ENCODE measurements at places on chromosomes 2 and 18.

GRCh38 chr2:64327510-64328414 is 126.2 kb upstream of the LGALSL start:
- no peak for DNase-seq

- DNase-seq, result no peak
These were observed 53.9 kb downstream of the PRKRA start for GRCh38 chr2:178397002-178397605.

DNA sequence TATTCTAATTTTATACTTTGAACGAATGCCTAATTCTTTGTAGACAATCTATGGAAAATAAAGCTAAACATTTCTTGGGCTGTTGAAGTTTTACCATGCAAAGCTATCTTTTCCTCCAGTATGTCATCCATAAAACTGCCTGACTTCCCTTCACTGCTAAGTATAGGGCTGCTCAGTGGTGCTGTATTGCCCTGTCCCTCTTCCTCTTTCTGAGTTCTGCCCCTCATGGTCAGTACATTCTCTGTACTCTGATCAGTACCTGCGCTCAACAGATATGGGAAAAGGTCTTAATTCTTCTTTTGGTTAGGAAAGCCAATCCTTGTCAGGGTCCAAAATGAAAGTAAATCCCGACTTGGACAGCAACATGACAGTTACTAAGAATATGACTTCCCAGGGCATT is 321.9 kb downstream of the RAD51AP2 start:
- no peak for DNase-seq

- DNase-seq, result no peak
These were observed 38.4 kb downstream of the KIDINS220 start for GRCh38 chr2:8799004-8799403.
